ENCODE measurements at places on chromosomes 4 and X. TPM values are rescaled to one million over a fixed set of nuclear protein-coding genes. Genes with fewer than 3 reads are reported as not detected.

The CLGN gene
- total RNA-seq = 6.6 TPM

The GPC3 gene
- 0.13 TPM for total RNA-seq

The NOX1 gene
- total RNA-seq = 0.07 TPM

The PAGE2 gene
- total RNA-seq = not detected

The BEX4 gene
- 2.5 TPM for total RNA-seq

The BMX gene
- total RNA-seq = not detected

The AFM gene
- not detected for total RNA-seq

The RNF128 gene
- total RNA-seq = not detected

The RADX gene
- total RNA-seq = 0.06 TPM

The UGT2B11 gene
- 0.16 TPM for total RNA-seq

The TMEM156 gene
- 22.8 TPM for total RNA-seq

The TLL1 gene
- total RNA-seq = 0.22 TPM

The RAB40AL gene
- not detected for total RNA-seq

The MAGED2 gene
- total RNA-seq = 87.7 TPM

The TEX28 gene
- total RNA-seq = not detected

The L1CAM gene
- total RNA-seq = 22.0 TPM

The CENPVL1 gene
- not detected for total RNA-seq

The CTSO gene
- total RNA-seq = 1.3 TPM

The INTS6L gene
- 0.11 TPM for total RNA-seq

The TMEM150C gene
- total RNA-seq = 0.77 TPM

The FANCB gene
- total RNA-seq = 3.6 TPM

Measured in A549 treated with Hydrocortisone at 1 μM for 4 hours (cell line).